Breast epithelium (tissue), 4 donors: ENCODE measurements at places on chromosomes 3 and 15. TPM values are rescaled to one million over a fixed set of nuclear protein-coding genes. Genes with fewer than 3 reads are reported as not detected.

- DNase-seq: no peak
- H3K4me1 ChIP-seq: no peaks in the 10 kb centered on the region
- H3K36me3 ChIP-seq: no peaks in the 10 kb centered on the region
- no peak overlapping the region for H3K4me3 ChIP-seq
These were observed 10.9 kb upstream of the CD200 start for GRCh38 chr3:112321867-112322652.

MINAR1 gene
- total RNA-seq: 1.0 TPM

SLC28A1 gene
- total RNA-seq: 0.59 TPM

DNA sequence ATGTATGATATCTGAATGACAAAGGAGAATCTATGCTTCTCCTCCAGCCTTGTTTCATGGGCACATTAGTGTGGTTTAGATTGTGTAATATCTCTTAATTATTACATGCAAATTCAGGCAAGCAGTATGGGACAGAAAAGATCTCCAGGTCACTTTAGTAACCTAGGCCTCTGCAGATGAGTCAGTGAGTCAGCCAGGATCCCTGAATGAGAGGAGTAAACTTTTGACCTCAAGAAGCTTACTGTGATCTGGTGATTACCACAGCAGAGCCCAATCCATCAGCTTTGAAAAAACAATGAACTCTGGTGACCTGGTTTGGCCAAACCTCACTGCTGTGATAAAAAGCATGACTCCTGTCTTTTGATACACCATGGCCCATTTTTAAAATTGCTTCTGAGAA is 107.8 kb downstream of the LRRN1 start:
- H3K27ac ChIP-seq: no peak overlapping the region
- no peaks in the 10 kb centered on the region for H3K4me1 ChIP-seq
- no peaks in the 10 kb centered on the region for H3K36me3 ChIP-seq

- DNase-seq: no peak
- H3K4me3 ChIP-seq: no peak overlapping the region
- H3K27ac ChIP-seq: no peak overlapping the region
- no peaks in the 10 kb centered on the region for H3K27me3 ChIP-seq
- no peaks in the 10 kb centered on the region for H3K36me3 ChIP-seq
These were observed 84.9 kb upstream of the BCL6 start for GRCh38 chr3:187830181-187830580.

IGSF11 gene
- total RNA-seq: 1.9 TPM

GRCh38 chr3:145678401-145678800 is 482.6 kb downstream of the PLOD2 start:
- DNase-seq: no peak
- H3K27me3 ChIP-seq: no peaks in the 10 kb centered on the region
- H3K4me3 ChIP-seq: no peak overlapping the region
- no peaks in the 10 kb centered on the region for H3K36me3 ChIP-seq
- no peak overlapping the region for H3K27ac ChIP-seq

- H3K4me3 ChIP-seq: peak within 1 kb of the TSS; percentile 32
- no peaks in the 10 kb centered on the region for H3K27me3 ChIP-seq
- DNase-seq: no peak
- peak within 1 kb of the TSS; percentile 67 for H3K27ac ChIP-seq
These were observed at the start of gene CSTA for GRCh38 chr3:122324871-122325323. Gene CSTA (plus strand): TSS chr3:122325248. CDS start chr3:122325293, 45 bp downstream.

DNA sequence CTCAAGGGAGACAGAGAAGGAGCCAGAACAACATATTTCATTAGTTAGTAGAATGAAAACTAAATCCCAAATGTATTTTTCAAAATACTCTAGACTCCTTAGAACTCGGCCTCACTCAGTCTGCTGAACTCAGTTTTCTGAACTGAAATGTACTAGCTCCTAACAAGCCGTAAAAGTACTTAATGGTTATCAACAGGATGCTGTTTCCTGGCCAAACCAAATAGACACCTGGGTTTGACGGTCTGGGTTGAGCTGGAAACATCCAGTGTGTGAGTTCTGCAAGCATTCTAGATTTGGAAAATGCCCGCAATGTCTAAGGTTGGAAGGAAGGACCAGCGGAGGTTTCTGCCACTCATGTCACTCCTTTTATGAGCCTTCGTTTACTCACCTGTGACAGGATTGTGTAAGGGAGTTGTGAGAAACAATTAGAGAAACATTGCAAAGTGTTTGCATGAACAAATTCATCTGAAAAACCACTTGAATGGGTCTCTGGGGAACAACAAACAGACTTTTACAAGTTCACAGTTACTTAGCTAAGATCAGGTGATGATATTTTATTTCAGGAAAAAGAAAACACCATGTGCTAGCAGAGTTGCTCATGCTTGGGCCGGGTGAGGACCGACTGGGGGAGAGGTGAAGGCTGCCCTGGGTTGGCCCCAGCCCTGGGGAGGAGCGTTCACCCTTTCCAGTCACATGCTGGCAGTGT is 151.0 kb downstream of the ALDH1A2 start:
- no peak overlapping the region for H3K4me3 ChIP-seq
- DNase-seq: no peak
- H3K4me1 ChIP-seq: no peaks in the 10 kb centered on the region
- H3K36me3 ChIP-seq: no peaks in the 10 kb centered on the region

GRCh38 chr15:63077952-63078351 is 35.4 kb downstream of the TPM1 start:
- no peak for DNase-seq
- H3K4me1 ChIP-seq: no peaks in the 10 kb centered on the region
- no peaks in the 10 kb centered on the region for H3K27me3 ChIP-seq
- H3K27ac ChIP-seq: no peak overlapping the region

PLA2G4E gene
- total RNA-seq: not detected

SLCO2A1 gene
- 4.2 TPM for total RNA-seq
